CD4-positive, alpha-beta T cell treated with Interferon alpha-2 for 1 hour (primary cell): ENCODE measurements at places on chromosomes 7 and 10.

DNA sequence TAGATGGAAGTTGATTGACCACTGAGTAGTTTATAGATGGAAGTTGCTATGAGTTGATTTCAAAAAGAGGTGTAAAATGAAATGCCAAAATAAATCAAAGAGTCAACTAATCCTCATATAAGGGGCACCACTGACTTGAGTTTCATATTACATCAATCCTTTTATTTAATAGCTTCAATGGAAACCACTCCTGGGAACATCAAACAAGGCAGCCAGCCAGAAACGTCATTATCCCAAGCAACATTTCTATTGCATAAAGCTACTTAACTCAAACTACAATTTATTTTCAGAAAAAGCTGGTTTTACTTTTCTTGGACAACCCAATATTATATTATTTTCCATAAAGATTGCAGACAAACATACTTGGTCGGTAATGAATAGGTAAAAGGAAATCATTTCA is 162.1 kb downstream of the TSPAN12 start:
- no peak for DNase-seq

- no peak for DNase-seq
Measured at GRCh38 chr7:155879592-155879991, 67.3 kb upstream of the SHH start.

- no peak for DNase-seq
Measured at GRCh38 chr10:102994531-102995295, 76.6 kb downstream of the CNNM2 start.

DNA sequence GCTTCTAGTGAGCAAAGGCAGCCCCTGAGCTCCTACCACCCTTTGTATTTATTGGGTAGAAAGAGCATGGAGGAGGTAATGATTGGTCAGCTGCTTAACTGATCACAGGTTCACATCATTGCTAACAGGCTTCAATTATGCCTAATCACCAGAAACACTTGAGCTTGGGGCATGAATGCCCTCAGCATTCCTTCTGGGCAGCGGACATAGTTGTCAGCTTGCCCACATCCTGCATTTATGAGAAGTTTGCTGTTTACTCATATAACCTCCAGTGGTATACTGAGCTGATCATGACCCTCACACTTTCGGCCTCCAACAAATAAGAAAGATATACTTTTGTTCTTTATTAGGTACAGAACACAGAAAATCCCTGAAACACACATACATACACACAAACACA is 140.3 kb upstream of the ODAD2 start:
- no peak for DNase-seq

DNA sequence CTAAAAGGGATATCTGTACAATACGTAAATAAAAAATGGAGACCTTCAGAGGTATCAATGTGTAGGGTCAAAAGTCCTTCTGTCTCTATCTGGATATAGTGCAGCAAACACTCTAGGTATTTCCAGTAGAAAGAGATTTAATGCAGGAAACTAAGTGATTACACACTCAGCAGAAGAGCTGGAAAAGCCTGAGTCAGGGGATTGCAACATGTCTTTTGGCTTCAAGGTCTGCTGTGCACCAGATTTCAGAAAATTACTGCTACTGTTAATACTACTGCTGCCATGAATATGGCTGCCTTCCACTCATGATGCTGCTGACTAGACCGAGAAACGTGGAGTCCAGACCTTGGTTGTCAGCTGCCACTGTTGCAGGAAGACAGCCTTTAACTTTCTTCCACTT is 94.9 kb upstream of the DLX6 start:
- no peak for DNase-seq

GRCh38 chr10:119211625-119212441 is 4.5 kb downstream of the GRK5 start:
- DNase-seq, result peak; percentile 55

GRCh38 chr10:15715619-15716227 is 4.0 kb downstream of the ITGA8 start:
- DNase-seq, result no peak

DNA sequence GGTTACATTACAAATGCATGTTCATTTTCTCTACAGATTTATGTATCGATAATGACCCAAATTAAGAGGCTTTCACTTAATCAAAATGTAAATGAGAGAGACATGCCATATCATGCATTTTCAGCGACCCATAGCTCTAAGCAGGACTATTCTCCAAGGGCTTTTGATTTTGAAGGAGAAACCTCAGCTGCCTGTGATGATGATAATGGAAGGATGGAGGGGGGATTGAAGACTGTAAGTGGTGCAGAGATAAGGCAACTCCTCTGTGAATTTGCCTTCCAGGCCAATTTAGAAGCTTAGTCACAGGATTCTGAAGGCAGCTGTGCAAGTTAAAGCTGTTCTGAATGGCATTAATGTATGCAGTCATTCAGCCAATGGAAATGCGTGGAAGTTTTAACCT is 8.3 kb downstream of the VSTM2A start:
- DNase-seq, result no peak

GRCh38 chr10:71201849-71202248 is 10.5 kb upstream of the UNC5B start:
- DNase-seq, result no peak

DNA sequence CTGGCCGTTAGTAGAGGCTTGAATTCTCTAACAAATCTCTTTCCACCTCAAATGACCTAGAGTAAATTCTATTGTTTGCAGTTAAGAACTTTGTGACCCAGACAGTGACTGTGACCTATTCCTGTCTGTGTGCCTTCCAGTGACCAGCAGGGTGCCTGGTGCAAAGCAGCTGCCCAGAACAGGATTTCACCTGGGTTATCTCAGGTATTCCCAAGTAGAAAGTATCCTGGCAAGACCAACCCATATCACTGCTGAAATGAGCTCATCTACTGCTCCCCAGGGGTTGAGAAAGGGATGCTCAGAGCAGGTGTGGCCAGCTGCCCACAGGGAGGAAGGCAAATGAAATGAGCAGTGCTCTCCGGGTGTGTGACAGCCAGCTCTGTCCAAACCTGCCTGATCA is 2.1 kb upstream of the MSMB start:
- no peak for DNase-seq

DNA sequence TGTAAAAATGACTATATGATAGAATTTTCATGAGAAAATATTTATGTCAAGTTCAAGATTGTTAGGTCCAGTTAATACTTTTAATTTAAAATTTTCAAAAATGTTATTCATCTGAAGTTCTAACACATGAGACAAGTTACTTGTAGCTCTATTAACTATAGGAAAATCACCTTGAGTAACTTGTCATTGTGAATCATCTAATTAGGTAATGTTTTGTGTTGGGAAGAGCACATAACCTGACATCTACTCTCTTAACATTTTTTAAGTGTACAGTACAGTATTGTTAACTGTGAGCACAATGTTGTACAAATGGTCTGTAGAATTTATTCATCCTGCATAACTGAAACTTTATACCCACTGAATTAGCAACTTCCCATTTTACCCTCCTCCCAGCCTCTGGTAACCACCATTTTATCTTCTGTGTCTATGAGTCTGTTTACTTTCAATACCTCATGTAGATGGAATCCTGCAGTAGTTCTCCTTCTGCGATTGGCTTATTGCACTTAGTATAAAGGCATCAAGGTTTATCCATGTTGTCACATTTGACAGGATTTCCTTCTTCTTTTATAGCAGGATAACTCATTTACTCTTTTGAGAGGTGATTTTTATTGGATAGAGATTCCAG is 54.6 kb downstream of the ARL4A start:
- no peak for DNase-seq

DNA sequence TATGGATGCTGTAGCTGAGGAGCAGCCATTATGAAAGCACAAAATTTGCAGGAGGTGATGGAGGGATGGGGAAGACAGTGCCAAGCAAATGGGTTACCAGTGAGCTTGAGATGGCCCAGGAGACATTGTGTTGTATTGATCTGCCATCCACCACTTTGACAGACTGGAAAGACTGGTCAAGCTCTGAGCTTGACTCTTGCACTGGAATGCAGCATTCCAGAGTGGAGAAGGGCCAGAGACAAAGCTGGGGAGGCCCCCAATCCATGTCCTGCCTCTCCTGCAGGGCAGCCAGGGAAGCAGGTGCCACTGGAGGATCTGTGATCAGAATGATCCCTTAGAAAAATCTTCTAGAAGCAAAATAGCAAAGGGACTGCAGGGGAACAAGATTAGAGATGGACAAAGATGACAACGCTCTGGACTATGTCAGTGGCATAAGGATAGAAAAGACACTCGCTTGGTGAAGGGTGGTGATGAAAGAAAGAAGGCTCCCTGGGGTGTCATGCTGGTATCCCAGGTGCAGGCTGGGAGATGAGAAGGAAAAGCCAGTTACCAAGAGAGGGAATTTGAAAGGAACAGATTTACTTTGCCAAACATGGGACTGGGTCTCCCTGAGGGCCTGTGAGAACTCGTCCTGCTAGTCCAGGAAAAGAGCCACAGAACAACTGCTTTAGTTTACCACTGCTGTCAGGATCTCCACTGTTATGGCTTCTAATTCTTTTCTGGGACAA is 5.0 kb downstream of the GSDME start:
- DNase-seq, result no peak

DNA sequence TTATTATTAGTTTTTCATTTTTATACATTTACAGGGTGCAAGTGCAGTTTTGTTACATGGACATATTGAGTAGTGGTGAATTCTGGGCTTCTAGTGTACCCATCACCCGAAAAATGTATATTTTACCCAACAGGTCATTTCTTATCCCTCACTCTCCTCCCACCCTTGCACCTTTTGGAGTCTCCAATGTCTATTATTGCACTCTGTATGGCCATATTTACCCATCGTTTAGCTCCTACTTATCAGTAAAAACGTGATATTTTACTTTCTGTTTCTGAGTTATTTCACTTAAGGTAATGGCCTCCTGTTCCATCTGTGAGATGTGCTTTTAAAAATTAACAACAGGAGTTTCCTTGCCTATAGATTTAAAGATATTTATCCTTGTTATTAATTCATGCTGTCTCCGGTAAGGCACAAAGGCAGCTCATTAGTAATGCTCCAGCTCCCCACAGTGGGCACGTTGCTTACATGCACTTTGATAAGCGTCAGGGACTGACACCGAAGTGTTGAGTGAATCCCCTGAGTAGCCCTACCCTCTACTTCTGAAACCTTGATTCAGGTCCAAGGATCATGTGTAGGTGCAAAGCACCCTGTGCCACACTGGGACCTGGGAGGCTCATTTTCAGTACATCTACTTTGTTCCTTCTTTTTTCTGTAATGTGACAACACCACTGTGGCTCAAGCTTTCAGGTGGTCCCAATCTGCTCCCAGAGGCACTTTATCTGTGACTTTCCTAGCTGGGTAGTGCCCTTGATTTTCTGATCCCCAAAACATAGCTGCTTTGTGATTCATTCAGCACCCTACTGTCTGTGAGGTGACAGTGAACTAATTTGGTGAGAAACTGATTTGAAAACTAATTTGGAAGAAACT is 27.3 kb downstream of the HYAL4 start:
- DNase-seq, result peak; percentile 24

GRCh38 chr7:150665089-150665748 is 20.3 kb upstream of the GIMAP2 start:
- DNase-seq, result no peak

DNA sequence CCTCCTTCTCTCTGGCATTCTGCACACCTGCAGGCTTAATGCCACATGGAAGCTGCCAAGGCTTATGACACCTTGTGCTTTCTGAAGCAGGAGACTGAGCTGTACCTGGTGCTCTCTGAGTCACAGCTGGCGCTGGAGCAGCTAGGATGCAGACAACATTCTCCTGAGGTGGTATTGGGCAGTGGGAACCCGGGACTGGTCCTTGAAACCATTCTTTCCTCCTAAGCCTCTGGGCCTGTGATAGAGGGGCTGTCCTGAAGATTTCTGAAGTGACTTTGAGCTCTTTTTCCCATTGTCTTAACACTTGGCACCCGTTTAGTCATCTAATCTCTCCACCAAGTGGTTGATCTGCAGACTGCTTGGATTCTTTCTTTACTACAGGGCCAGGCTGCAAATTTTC is 508.4 kb downstream of the TFEC start:
- no peak for DNase-seq
